Jurkat, Clone E6-1 (cell line): ENCODE measurements at places on chromosomes 16 and 17.

DNA sequence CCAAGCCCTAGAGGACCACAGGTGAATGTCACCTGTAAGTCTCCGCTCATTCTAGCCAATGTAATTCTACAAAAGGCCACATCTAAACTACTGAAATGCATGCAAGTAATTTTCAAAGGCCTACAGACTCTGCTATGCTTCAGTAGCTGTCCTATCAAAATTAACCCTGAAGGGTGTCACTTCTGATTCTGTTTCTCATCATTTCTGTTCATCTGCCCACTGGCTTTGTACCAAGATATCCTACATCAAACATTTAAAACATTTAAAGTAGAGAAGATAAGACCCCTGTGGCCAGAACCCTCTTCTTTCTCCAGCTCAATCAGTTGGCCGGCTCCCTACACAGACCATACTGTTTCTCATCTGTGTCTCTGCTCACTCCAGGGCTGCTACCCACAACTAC lies 21.5 kb downstream of the PHF12 start:
- no peak for DNase-seq

DNA sequence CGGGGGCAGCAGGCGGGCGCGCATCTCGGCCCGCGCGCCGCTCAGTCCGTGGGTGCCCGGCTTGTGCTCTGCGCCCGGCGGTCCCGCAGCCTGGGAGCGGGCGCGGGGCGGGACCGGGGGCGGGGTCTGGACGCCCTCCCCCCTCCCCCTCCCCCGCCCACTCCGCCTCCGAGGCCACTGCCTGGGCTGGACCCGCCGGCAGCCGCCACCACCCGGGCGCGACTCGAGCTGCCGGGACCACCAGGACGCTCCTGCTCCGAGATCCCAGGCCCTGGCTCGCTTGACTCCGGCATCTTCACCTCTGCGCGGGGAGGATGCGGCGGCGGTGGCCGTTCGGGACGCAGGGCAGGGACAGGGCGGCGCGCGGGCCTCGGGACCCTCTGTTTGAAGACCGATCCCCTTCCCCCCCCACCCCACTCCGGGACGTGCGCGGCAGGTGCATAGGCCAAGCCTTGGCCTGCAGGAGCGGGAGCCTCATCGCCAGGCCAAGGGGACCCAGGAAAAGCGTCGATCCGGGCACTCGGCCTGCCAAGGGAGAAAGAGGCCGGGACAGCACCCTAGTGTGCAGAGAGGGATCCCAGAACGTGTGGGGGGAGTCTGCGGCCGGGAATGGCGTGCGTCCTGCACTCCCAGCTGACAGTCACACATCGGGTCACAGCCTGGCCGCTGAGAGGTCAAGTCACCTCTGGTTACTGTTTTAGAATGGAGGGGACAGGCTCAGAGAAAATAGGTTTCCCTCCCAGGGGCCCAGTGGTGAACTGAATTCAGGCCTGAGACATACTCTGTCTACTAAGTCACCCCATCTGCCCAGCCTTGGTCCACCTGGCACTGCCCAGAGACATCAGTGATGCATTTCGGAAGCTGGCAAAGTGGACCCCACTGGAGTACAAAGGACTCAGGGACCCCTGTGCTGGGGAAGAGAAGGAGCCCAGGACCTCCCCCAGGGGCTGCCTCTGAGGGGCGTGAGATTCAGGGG lies at the start of gene HS3ST6:
HS3ST6 (minus strand) TSS at position 65 of the 976 bp plus-strand sequence. CDS start 92 bp downstream, outside the sequence.
- no peak for DNase-seq

DNA sequence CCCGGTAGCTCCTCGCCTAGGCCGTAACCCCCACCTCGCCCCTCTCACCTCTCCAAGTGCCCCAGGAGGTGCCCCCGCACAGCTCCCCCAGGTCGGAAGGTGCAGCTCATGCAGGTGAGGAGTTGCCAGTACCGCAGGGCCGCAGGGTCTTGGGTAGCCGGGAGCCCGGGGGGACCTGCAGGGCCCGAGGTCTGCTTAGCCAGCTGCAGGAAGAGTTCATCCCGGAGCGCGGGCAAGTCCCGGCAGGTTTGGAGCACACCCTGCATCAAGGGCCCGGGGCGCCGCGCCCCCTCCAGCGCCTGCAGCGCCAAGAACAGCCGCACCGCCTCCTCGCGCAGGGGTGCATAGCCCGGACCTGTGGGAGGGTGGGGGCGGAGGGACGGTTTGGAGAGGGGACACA lies 4.8 kb downstream of the PLEKHH3 start:
- no peak for DNase-seq

- DNase-seq, result no peak
These were observed 13.7 kb downstream of the SYCE1L start for GRCh38 chr16:77212741-77213541.

- DNase-seq, result peak; percentile 33
These were observed 11.4 kb downstream of the CHST4 start for GRCh38 chr16:71537643-71538042.

- DNase-seq, result no peak
These were observed 65.6 kb downstream of the TOM1L2 start for GRCh38 chr17:17906418-17907215.

DNA sequence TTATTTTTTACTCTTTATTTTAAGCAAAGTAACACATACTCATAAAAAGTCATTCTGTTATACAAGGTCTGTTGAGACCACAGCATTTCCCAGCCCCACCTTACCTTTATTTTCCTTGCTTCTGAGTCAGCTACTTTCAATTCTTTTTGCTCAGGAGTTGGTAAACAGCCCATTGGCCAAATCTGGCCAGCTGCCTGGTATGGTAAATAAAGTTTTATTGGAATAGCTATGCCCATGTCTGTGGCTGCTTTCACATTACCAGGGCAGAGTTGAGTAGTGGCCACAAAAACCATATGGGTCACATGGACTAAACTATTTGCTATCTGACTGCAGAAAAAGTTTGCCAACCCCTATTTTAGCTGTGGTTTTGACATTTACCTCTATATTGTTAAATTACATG lies 3.4 kb upstream of the NSRP1 start:
- no peak for DNase-seq

DNA sequence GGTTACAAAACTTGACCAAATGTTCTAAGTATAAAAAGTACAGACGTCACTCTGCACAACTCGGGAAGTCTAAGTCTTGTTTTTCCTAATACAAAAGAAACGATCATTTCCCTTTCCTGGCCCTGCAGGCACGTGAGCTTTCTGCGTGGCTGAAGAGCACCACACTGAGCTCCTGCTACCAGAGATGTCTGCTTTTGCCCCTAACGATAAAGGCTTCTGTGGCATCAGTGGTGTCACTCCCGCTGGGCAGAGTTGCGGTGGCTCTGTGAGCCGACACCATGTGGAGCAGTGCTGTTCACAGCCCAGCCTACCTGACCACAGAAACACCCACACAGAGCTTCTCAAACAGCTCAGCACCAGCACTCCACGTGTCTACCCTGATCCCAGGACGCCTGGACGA lies 20.5 kb downstream of the EMC8 start:
- DNase-seq, result no peak

GRCh38 chr17:74801896-74802295 lies 25.8 kb upstream of the NAT9 start:
- DNase-seq, result no peak

DNA sequence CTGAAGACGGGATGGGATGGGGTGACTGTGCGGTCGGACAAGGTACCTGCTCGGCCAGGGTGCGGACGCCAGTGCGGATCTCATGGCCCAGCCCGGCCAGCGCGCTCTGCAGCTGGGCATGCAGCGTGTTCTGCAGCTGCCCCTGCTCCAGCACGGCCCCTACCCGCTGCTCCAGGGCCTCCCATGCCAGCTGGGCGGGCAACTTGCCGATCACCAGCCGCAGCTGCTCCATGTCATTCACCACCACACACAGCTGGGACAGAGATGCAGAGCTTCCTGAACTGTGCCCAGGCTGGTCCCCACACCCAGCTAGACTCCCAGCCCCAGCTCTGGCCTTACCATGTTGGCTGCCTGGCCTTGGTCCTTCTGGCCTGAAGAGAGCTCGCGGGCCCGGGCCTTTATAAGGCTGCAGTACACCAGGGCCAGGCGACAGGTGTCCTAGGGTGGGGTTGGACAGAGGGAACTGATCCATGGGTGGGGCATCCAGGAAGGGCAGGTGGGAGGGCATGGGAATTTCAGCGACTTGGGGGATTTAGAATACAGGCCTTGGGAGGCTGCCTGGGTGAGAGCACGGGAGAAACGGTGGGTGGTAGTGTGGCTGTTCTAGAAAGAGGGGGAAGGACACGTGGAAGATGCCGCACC lies 9.8 kb downstream of the UNC13D start:
- DNase-seq, result no peak

- DNase-seq, result no peak
These were observed 424 bp downstream of the YBX2 start for GRCh38 chr17:7293816-7294613.

- DNase-seq, result no peak
These were observed 293.8 kb downstream of the ABCC12 start for GRCh38 chr16:47861999-47862398.

DNA sequence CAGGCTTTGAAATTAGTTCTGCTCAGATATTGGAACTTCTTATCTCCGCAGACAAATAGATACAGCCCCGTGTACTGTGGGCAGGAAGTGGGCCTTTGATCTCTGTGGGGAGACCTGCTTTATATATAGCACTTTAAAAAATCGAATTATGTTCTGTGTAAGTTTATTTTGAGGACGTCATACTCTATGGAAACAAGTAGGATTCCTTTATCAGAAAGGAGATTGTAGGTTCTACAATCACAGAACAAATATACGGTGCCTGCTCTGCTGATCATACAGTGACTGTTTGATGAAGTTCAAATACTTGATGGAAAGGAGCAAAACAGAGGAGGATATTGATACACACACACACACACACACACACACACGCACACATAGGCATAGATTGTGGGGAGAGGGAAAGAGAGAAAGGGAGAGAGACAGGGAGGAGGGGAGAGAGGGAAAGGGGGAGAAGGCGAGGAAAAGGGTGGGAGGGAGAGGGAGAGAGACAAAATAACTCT lies 14.7 kb upstream of the TMEM220 start:
- DNase-seq, result peak; percentile 80

- DNase-seq, result peak; percentile 60
These were observed 18.2 kb upstream of the NXPH3 start for GRCh38 chr17:49557312-49558024.
